ENCODE measurements at places on chromosomes 4 and X. TPM values are rescaled to one million over a fixed set of nuclear protein-coding genes. Genes with fewer than 3 reads are reported as not detected.

Gene PDE6B
- total RNA-seq, result 13.3 TPM

DNA sequence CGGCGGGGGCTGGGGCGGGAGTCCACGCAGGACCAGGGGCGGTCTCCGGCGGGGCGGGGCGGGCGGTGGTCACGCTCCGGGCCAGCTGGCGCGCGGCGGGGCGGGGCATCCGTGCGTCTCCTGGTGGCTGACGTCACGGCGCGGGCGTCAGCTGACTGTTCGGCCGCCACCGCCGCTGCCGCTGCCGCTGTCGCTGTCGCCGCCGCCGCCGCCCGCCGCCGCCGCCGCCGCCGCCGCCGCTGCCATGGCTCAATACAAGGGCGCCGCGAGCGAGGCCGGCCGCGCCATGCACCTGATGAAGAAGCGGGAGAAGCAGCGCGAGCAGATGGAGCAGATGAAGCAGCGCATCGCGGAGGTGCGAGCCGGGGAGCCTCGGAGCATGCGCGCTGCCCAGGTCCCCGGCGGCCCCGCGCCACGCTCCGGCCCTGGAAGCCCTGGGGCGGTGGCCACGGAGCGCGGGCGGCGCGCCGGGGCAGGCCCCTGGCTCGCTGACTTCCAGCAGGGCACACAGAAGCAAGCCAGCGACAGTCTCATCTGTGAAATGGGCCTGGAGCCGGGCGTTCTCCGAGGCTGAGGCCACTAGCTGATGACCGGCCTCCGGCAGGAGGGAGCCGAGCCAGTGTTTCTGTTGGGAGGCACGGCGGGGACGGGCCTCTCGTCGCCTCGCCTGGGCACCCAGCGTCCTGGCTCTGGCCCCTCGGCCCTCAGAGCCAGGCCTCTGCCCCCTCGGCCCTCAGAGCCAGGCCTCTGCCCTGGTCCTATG, at the start of gene FAM50A:
TSS of gene FAM50A (plus strand) at position 150 of the 763 bp plus-strand sequence. CDS start at position 245, 95 bp downstream.
- peak; percentile 64 for DNase-seq

Gene SSX5
- total RNA-seq, result not detected

DNA sequence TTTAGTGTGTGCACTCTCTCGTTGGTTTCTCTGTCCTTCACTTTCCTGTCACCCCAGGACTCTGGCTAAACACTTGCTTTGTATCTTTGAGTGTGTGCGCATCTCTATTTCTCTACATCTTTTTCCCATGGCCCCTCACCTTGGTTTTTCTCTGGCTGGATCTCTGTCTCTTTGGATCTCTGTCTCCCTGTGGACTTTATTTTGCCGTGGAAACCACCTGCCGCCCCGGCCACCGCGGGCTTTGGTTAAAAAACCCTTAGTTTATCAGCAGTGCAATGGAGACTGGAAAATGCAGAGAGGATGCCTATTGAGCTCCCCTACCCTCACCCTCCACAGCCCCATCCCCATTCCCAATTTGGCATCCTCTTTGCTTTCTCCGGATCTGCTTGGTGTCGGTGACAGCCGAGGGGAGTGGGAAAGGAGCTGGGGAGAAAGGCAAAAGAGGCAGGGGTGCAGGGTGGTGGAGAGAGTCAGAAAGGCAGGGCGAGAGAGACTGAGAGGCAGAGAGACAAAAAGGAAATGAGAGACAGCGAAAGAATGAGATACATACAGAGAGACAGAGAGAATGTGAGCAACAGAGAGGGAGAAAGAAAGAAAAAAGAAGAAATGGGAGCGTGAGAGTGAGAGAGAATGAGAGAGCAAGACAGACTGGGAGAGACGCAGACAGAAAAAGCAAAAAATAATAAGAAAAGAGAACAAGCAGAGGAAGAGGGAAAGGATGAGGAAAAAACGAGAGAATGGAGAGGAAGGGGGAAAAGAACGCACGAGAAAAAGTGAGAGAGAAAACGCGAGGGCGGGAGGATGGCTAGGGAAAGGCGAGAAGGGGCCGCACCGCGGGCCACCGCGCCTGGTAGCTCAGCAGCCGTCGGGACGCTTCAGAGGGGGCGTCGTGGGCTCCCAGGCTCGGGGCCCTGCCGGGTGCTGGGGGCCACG, 688 bp downstream of the GPR101 start:
- no peak for DNase-seq

Gene ETDA
- not detected for total RNA-seq

Gene INTU
- total RNA-seq, result not detected

DNA sequence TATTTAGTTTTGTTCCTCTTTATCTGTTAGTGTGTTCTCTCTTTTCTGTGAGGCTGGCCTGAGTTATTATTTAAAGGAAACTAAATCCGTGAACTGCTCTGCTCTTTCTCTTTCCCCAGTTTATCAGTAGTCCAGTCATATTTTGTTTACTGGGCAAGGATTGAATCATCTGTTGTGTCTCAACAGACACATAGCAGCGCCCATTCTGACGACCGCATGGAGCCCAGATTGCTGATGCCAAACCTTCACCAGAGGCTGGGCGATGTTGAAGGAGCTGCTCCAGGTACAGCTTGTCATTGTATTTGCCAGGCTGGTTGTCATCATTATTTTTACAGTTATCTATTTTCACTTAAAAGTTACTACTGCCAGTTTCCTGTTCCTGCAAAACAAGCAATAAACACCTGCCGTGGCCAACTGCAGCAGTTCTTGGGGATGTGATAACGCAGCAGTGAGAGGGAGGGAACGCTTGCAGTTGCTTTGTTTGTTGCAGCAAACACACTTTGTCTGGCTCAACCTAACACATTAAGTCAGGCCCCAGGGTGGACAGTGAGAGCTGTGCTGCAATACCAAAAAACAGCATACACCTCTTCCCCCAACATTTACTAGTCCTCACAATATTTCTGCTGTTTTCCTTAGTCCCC, 10.1 kb downstream of the REELD1 start:
- DNase-seq, result no peak

Gene KLHL2
- 32.3 TPM for total RNA-seq

- DNase-seq, result no peak
Measured at GRCh38 chrX:96721354-96721753, 36.7 kb downstream of the DIAPH2 start.

GRCh38 chr4:23934915-23935314, 45.1 kb upstream of the PPARGC1A start:
- DNase-seq, result no peak

Gene PHOX2B
- total RNA-seq, result not detected

Gene FOXR2
- total RNA-seq, result not detected

Gene MND1
- 15.4 TPM for total RNA-seq

DNA sequence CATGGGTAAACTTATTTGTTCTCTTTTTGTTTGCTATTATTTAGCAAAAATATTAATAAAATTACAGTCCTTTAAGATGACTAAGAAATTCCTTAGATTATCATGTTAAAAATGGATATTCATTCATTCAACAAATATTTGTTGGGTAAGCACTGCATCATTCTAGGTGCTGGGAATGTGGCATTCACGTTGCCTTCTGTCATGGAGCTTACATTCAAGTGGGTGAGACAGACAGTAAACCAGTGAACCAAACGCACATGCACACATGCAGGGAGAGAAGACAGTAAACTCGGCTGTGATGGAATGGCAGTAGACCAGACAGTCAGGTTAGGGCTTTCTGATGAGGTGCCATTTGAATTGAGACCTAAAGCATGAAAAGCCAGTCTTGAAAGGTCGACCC, 91.8 kb downstream of the STOX2 start:
- no peak for DNase-seq

GRCh38 chr4:169115144-169115896, 105.3 kb upstream of the CBR4 start:
- DNase-seq, result no peak

DNA sequence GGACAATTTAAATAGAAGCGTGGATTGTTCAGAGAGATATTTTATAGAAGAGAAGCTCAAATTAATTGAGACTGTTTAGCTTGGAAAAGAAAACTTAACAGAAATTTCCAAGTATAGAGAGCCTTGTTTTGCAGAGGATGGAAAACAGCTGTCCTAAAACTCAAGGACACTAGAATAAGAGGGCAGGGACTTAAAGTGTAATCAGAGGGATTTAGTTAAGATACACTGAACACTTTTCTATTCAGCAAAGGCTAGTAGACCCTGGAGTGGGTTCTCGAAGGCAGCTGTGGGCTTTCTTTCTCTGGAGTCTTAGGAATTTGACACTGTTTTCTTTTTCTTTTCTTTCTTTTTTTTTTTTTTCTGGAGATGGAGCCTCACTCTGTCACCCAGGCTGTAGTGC, 92.7 kb upstream of the ARX start:
- no peak for DNase-seq

GRCh38 chr4:94766856-94767255, 9.1 kb downstream of the BMPR1B start:
- no peak for DNase-seq

DNA sequence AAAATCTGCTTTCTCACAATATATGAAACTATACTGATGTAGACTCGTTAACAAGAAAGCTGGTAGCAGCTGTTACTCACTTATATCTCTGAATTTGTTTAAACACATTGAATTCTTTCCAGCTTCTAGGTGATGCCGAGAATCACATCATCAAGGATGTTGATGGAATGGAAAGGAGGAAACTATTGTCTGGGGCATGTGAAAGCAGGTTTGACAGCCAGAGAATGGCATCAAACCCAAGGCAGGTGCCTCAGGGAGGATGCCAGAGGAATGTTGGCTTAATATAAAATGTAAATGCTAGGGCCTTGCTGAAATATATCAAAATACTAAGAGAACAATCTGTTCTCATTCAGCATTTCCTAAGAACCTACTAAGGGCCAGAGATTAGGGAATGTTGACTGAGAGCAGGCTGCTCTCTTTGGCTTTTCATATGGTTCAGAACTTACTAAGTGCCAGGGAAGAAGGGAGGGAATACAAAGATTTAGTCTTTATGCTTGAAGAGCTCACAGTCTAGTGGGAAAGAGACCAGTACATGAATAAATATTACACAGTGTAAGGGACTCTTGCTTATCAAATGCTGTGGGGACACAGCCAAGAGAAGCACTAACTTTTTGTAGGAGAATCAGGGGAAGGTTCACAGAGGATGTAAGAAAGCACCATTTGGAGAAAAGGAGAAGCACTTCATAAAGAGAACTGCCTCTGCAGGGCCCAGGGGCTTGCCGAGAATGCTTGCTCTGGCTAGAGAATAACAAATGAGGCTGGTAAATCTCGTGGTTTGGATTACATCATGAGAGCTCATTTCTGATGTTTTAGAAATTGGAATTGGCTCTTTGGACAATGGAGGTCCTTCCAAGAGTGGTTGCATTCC, 14.7 kb downstream of the SLIT2 start:
- no peak for DNase-seq

DNA sequence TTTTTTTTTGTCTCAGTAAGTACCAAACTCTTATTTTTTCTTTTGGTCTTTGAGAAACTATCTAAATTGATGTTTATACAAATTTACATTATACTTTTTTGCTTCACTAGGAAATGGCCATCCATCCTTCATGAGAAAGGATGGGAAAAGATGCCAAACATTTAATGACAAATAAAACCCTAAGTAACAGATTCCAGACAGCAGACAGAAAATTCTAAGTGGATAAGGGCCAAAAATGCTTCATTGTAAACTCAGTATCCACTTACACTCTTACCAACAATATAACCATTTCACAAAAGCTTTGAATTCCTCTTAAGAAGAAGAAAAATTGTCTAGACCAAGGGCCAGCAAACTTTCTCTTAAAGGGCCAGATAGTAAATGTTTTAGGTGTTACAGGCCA, 3.5 kb downstream of the GUCY1B1 start:
- no peak for DNase-seq

GRCh38 chr4:138200236-138200590, 41.9 kb downstream of the SLC7A11 start:
- no peak for DNase-seq

Gene GAGE12H
- total RNA-seq, result not detected

Gene CT45A2
- total RNA-seq, result not detected

GRCh38 chrX:37745354-37745753, 34.5 kb upstream of the CYBB start:
- peak; percentile 62 for DNase-seq

DNA sequence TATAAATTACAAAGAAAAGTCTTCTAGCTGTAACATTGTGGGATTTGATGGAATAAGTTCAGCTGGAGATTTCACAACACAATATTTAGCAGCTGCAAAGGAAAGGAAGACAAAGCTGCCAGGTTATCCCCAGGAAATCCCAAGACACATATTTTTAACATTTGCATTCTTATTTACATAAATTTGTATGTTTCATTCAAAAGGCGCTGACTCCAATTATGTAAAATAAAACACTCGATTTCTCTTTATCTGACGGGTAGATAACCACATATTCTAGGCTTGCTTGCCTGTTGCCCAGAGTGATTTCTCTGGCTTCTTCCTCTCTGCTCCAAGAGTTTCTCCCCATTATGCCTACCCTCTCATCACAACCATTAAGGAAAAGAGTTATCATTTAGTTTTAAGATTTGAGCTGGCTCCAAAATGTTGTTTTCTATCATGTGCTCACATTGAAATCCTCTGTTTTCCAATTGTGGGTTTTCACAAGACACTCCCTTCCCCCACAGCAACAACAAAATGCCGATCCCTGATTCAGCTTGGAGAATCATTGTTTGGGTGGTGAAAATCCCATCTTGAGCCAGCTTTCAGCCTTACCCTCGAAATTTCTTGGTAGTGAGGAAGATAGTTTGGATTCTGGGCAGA, 128.2 kb upstream of the RASGEF1B start:
- DNase-seq, result no peak

DNA sequence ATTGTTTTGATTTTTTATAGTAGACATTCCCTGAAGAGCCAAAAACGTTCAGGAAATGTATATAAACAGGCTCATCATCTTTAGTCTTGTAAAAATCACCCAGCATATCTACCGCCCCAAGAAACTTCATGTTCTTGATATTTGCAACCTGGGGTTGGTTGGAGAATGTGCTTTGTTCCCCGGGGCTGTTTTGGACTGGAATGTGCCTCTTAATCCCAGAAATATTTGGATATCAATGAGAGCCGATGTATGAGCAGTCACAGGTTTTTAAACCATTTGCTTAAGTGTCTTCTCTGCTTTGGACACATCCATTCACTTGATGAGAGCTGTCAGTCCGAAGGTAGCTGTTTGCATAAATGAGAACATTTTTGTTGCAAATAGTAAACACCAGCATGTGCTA, 449.7 kb downstream of the PCDH7 start:
- DNase-seq, result no peak

Gene NEXMIF
- total RNA-seq, result 0.71 TPM

Gene VCX2
- total RNA-seq, result not detected

- no peak for DNase-seq
Measured at GRCh38 chrX:72620550-72621145, 48.0 kb upstream of the HDAC8 start.

GRCh38 chr4:5467111-5467510, 241.2 kb downstream of the EVC2 start:
- DNase-seq, result no peak

Gene RASGEF1B
- total RNA-seq, result 0.55 TPM

Gene ADAD1
- not detected for total RNA-seq

Gene RS1
- not detected for total RNA-seq

- no peak for DNase-seq
Measured at GRCh38 chrX:154482786-154483185, 3.6 kb downstream of the UBL4A start.

Gene NRK
- not detected for total RNA-seq

Data from activated T-helper 2 cell treated with anti-CD3 and anti-CD28 coated beads, Interferon-gamma antibody, Interleukin-2, Interleukin-4, amounts not matched to agents 10 μg/mL and 5 μg/mL and 100 μg/mL, durations not matched to agents 14 hours and 24 hours and 36 hours (primary cell).